Nucleus accumbens (tissue), 56 donors: ENCODE measurements at places on chromosomes 3 and 15.
A peak's percentile ranks its signal among the peaks of the same experiment; 100 is the strongest.

- no peak for DNase-seq
Measured at GRCh38 chr3:121362035-121362734, 183.6 kb downstream of the POLQ start.

DNA sequence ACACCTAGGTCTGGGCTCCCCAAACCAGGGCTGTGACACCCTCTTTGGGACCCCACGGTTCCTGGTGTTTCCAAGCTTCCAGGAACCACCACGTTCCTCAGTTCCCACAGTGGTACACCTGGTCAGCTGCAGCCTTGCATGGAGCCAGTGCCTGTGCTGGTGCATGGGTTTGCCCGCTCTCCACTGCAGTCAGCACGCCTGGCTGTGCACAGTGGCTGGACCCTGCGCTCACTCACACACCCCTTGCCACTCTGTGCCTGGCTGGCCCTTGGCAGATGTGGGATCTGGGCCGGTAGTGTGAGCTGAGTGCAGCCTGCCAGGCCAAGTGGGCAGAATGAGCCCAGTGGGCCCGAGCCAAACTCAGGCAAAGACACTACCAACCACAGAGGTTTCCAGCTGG lies 48.8 kb downstream of the TCAIM start:
- DNase-seq = no peak

DNA sequence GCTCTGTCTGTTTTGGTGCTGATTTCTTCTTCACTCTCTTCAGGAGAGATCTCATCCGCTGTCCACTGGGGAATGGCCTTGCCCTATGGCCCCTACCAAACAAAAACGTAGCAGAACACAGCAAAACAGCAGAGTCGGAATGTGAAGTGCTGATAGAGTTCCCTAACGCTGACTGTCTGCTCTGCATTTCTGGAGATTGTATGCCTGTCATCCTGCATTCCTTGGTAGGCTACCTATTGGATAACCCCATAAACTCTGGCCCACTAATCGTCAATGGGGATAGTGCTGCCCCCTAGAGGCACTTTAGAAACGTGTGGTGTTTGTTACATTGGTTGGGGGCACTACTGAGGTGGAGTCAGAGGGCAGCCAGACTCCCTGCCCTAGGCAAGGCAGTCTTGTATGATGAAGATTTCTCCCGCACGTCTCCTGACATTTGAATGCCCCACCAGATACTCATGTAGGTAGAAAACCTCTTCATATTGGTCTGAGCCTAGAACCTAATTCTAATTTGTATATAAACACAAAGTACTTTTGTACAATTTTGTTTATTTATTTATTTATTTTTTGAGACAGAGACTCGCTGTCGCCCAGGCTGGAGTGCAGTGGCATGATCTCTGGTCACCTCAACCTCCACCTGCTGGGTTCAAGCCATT lies 15.6 kb upstream of the MAGEF1 start:
- DNase-seq = peak; percentile 19

DNA sequence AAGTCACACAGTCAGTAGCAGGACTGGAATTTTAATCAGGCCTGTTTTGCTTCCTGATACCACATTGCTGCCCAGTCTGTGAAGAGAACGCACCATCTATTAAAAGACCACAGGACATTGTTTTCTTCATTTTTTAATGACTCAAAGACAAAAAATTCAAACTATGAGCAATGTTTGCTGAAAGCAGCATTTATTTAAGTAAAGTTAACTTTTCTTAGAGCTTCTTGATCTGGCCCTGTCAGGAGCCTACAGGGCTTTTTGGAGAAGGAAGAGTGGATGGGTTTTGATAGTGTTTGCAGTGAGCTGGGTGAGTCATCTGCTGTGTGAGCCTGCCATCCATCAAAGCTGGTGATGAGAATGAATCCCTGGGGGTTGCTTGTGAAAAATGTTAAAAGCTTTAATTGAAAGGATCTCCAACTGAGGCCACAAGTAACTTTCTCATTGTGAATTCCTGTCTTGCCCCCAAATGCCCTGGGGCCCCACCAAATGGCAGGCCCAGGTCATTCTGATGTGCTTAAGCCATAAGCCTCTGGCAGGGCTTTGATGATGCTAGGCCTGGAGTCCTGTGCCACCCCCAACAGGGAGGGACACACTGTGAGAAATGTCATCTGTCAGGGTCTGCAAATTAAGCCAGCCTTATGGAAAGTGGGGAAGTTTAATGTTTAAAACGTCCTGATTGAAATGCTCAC lies 136.2 kb upstream of the PFN2 start:
- DNase-seq = no peak

GRCh38 chr3:12615266-12615665 lies 48.7 kb downstream of the RAF1 start:
- DNase-seq = no peak

DNA sequence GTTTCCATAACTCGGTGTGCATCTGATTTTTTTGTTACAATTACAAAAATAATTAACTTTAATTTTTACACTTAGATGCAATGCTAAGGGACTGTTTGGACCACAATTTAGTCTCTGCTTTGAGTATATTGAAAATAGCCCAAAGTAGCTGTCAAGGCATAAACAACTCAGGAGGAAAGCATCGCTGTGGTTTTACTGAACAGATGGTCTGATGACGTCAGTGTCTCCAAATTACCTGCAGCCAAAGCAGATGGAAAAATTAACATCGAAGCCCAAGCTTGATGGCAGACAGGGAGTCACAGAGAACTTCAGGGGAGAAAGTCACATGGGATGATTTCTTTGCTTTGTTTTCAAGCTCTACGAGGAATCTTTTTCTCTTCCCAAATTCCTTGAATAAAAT lies 83.1 kb upstream of the PLCL2 start:
- DNase-seq = no peak

DNA sequence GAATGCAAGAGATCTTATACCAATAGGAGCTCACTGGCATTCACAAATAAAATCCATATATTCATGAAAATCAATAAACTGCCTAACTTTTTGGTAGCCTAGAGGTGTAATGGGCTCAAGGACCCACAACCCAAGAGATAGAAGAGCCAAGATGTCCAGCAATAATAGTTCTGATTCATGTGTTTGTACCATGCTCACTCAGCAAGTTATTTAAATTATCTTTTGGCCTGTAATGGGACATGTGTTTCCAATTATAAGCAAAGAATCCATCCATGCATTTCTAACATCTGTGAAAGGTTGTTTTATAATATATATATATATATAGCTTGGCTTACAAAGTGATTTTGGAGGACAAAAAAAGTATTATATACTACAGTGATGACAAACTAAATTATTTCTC lies 29.7 kb upstream of the SHC4 start:
- no peak for DNase-seq

DNA sequence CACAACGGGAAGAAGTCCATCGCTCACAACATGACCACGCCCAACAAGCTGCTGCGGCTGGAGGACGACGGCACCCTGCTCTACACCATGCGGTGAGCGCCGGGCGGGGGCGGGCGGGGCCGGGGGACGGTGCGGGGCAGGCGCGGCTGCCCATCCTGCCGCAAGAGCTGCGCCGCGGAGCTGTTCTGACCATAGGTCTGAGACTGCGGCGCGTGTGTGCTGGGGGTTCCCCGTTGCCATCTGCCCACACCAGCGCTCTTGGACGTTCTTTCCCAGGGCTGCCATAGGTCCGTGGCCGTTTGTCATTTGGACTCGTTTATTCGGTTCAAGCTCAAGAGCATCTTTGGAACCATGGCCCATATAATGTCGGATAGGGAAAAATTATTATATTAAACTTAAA lies 16.6 kb downstream of the GABRA5 start:
- no peak for DNase-seq
